Testis (tissue), 5 donors: ENCODE measurements at places on chromosomes 3 and 15. TPM values are rescaled to one million over a fixed set of nuclear protein-coding genes. Genes with fewer than 3 reads are reported as not detected.

The GOLGA6D gene
- total RNA-seq, result 29.8 TPM

- H3K27ac ChIP-seq, result no peak overlapping the region
- no peak for DNase-seq
- peaks cover 8% of the 10 kb centered on the region for H3K4me1 ChIP-seq
- no peaks in the 10 kb centered on the region for H3K36me3 ChIP-seq
Measured at GRCh38 chr15:64678126-64678819, 97.1 kb downstream of the RBPMS2 start.

The RGMA gene
- total RNA-seq, result 65.4 TPM

- no peaks in the 10 kb centered on the region for H3K27me3 ChIP-seq
- no peak overlapping the region for H3K27ac ChIP-seq
- DNase-seq, result no peak
Measured at GRCh38 chr3:112437146-112438022, 61.9 kb downstream of the BTLA start.

- H3K27me3 ChIP-seq, result no peaks in the 10 kb centered on the region
- no peak overlapping the region for H3K4me3 ChIP-seq
- no peak overlapping the region for H3K27ac ChIP-seq
- H3K4me1 ChIP-seq, result no peaks in the 10 kb centered on the region
Measured at GRCh38 chr15:70341566-70341965, 243.8 kb upstream of the TLE3 start.

DNA sequence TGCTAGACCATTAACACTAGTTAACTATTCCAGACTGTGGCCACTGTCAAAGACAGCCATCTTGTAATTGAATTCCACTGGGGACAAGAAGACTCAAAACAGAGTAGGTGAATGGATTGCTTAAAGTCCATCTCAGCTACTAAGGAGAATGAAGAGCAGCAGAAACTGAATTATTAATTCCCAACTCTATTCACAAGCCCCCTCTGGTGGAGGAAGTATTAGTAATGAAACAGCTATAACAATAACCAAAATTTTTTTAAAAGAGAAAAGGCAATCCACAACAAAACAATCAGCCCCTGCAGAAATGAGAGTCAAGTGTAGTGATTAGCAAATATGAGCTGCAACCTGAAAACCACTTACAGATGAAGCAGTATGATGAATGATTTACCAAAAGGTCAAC is 302.8 kb downstream of the FHIT start:
- H3K27ac ChIP-seq, result no peak overlapping the region
- H3K27me3 ChIP-seq, result no peaks in the 10 kb centered on the region
- no peaks in the 10 kb centered on the region for H3K36me3 ChIP-seq

The ADAMTS7 gene
- 11.6 TPM for total RNA-seq

The ZNF619 gene
- 4.1 TPM for total RNA-seq

GRCh38 chr3:129834580-129834979 is 58.9 kb downstream of the TMCC1 start:
- DNase-seq, result no peak
- no peaks in the 10 kb centered on the region for H3K27me3 ChIP-seq
- H3K4me1 ChIP-seq, result peaks cover 14% of the 10 kb centered on the region
- H3K36me3 ChIP-seq, result no peaks in the 10 kb centered on the region

GRCh38 chr3:29324180-29324651 is 43.3 kb downstream of the RBMS3 start:
- DNase-seq, result peak; percentile 51
- H3K4me3 ChIP-seq, result no peak overlapping the region
- no peaks in the 10 kb centered on the region for H3K36me3 ChIP-seq
- H3K27ac ChIP-seq, result peak overlapping the region; percentile 78
- no peaks in the 10 kb centered on the region for H3K27me3 ChIP-seq

GRCh38 chr3:11624161-11624560 is 19.6 kb downstream of the VGLL4 start:
- no peaks in the 10 kb centered on the region for H3K27me3 ChIP-seq
- H3K36me3 ChIP-seq, result no peaks in the 10 kb centered on the region
- no peak overlapping the region for H3K27ac ChIP-seq
- H3K4me3 ChIP-seq, result no peak overlapping the region
- no peak for DNase-seq

GRCh38 chr3:160355826-160356225 is 43.2 kb downstream of the IFT80 start:
- H3K4me3 ChIP-seq, result no peak overlapping the region
- H3K4me1 ChIP-seq, result no peaks in the 10 kb centered on the region
- DNase-seq, result no peak
- no peak overlapping the region for H3K27ac ChIP-seq

DNA sequence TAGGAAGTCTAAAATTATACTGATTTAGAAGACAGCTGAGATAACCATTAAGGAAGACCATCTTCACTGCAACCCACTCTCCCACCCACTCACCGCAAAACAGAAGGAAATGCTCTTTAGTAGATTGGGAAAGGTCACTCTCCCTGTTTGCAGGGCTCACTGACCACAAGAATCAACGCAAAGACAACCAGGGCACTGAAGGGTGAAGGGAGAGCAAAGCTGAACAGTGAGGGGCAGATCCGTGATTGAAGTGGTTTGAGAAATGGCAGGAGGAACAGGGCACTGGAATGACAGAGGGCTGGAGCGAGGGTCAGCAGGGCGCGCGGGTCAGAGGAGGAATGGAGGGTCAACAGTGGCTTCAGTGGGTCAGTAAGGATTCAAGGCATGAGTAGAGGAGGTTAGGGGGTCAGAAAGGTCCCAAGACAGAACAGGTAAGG is 520 bp downstream of the MESD start:
- no peaks in the 10 kb centered on the region for H3K27me3 ChIP-seq
- H3K36me3 ChIP-seq, result no peaks in the 10 kb centered on the region
- peak overlapping the region; percentile 80 for H3K4me3 ChIP-seq
- DNase-seq, result no peak
- peaks cover 10% of the 10 kb centered on the region for H3K4me1 ChIP-seq
- peak overlapping the region; percentile 97 for H3K27ac ChIP-seq

The ITPKA gene
- total RNA-seq, result 21.3 TPM

The CRABP1 gene
- total RNA-seq, result 0.74 TPM

GRCh38 chr15:87985451-87985850 is 271.1 kb downstream of the NTRK3 start:
- no peak for DNase-seq
- H3K27ac ChIP-seq, result no peak overlapping the region
- H3K27me3 ChIP-seq, result no peaks in the 10 kb centered on the region
- H3K36me3 ChIP-seq, result no peaks in the 10 kb centered on the region
- no peak overlapping the region for H3K4me3 ChIP-seq
- H3K4me1 ChIP-seq, result peaks cover 5% of the 10 kb centered on the region

- H3K27ac ChIP-seq, result no peak overlapping the region
- peak; percentile 18 for DNase-seq
- no peaks in the 10 kb centered on the region for H3K36me3 ChIP-seq
Measured at GRCh38 chr15:39427705-39428104, 153.2 kb upstream of the THBS1 start.

DNA sequence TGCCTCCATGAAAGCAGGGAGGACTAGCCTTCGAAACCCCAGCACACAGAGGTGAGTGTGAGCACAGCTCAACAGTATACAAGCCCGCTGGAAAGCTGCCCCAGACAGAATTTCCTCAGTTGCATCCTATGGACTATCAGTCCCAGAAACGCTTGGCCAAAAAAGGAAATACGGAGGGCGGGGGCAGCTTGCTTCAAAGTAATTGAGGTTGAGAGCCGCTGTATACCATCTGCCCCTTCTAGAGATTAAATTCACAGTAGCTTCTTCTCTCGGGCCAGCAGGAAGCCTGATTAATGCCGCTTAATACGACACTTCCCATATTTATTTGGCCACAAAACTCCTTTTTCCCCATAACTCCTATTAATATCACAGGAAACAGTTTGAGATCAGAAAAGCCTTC is 88.7 kb downstream of the LIPC start:
- peaks cover 18% of the 10 kb centered on the region for H3K4me1 ChIP-seq
- DNase-seq, result no peak
- no peak overlapping the region for H3K4me3 ChIP-seq

The SENP7 gene
- total RNA-seq, result 23.9 TPM

DNA sequence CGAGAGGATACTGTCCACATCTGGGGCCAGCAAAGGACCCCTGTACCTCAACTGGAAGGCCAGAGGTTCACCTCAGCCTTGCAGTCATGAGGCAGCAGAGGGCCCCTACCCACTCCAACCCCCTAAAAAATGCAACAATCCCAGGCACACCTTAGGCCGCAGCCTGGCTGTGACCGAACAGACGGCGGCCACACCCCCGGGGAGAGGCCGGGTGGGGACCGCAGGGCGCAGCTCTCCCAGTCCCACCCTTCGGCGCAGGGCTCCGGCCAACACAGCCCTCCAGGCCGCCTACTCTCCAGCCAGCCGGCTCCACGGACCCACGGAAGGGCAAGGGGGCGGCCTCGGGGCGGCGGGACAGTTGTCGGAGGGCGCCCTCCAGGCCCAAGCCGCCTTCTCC is 457 bp upstream of the DNAJA4 start:
- DNase-seq, result peak; percentile 20
- no peaks in the 10 kb centered on the region for H3K27me3 ChIP-seq
- no peaks in the 10 kb centered on the region for H3K36me3 ChIP-seq
- H3K4me1 ChIP-seq, result peaks cover 11% of the 10 kb centered on the region
- peak overlapping the region; percentile 68 for H3K27ac ChIP-seq

DNA sequence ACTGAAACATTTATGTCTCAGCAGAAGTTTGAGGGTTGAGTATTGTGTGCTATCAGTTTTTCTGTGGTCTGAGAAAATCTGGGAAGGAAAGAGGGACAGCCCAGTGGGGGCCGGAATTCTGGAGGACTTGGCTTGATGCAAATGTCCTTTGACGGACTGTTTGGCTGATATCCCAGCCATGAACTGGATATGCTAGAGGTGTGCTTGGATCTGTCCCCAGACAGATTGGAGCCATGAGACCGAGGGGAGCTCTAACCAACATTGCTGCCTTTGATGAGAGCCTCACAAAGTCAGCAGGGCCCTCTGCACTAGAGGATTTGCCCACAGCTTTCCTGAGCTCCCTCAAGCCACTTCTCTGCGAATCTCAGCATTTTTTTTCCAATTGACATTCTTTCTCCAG is 405.6 kb downstream of the NTRK3 start:
- no peak overlapping the region for H3K27ac ChIP-seq
- H3K4me1 ChIP-seq, result no peaks in the 10 kb centered on the region
- no peaks in the 10 kb centered on the region for H3K27me3 ChIP-seq
- DNase-seq, result no peak

DNA sequence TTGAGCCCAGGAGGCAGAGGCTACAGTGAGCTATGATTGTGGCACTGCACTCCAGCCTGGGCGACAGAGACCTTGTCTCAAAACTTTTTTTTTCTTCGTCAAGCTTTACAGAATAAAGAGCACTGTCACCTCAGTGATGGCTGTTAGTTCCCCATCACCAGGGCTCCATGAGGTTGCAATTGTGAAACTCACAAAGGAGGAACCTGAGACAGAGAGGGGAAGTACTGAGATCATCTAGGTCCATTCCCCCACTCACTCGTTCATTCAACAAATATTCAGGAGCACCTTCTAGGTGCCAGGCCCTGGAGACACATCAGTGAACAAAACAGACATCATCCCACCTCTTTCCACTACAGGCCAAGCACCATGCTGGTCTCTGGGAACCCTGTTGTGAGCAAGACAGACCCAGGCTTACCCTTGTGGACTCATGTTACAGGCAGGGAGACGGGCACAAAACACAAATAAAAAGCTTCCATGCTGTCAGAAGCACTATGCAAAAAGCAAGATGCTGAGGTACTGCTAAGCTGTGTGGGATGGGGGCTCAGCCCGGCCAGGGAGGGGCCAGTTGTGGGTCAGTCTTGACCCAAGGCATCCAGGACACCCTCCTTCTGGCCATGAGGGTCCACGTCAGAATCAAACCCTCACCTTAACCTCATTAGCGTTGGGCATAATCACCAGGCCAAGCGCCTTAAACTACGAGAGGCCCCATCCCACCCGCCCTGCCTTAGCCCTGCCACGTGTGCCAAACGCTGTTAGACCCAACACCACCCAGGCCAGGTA is 2.1 kb upstream of the RHO start:
- no peak overlapping the region for H3K27ac ChIP-seq
- H3K27me3 ChIP-seq, result no peaks in the 10 kb centered on the region
- no peaks in the 10 kb centered on the region for H3K4me1 ChIP-seq

The ARHGAP31 gene
- 5.6 TPM for total RNA-seq

GRCh38 chr3:49174397-49174985 is 3.1 kb downstream of the KLHDC8B start:
- H3K36me3 ChIP-seq, result no peaks in the 10 kb centered on the region
- no peaks in the 10 kb centered on the region for H3K27me3 ChIP-seq
- no peak for DNase-seq
- H3K4me3 ChIP-seq, result no peak overlapping the region

DNA sequence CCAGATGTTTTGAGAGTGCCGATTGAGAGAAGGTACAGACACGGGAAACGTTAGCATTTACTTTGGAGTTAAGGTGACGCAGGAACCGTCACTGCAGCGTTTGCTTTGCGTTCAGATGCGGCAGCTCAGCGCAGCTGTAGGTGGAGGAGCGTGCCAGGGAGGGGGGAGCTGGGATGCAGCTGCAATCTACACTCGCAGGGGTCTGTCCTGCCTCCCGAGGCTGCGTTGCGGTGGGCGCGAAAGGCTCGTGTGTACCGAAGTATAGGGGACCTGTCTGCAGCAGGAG is 425 bp upstream of the FYTTD1 start:
- peak overlapping the region; percentile 95 for H3K4me3 ChIP-seq
- H3K4me1 ChIP-seq, result peaks cover 14% of the 10 kb centered on the region
- peak; percentile 71 for DNase-seq
- H3K36me3 ChIP-seq, result no peaks in the 10 kb centered on the region

- H3K27me3 ChIP-seq, result no peaks in the 10 kb centered on the region
- H3K36me3 ChIP-seq, result no peaks in the 10 kb centered on the region
- no peak overlapping the region for H3K27ac ChIP-seq
Measured at GRCh38 chr15:32889214-32889613, 171.4 kb downstream of the GREM1 start.

The CYP8B1 gene
- total RNA-seq, result not detected

DNA sequence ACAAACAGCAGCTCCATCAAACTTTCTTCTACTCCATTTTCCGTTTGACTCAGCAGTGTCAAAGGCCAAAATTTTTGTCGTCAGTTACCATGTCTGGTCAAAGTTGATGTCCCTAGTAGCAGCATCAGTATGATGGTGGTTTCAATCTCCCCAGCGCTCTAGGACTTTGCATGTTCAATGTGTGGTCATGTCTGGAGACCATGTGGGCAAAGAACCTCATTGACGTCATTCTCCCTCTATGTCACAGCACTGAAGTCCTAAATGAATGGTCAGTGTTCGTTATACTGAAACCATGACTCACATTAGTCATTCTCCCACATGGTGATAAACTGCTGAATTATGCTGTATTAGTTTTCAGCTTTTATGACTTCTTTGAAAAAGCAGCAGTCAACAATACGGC is 23.2 kb downstream of the SHC4 start:
- no peak overlapping the region for H3K27ac ChIP-seq
- DNase-seq, result no peak
- no peaks in the 10 kb centered on the region for H3K27me3 ChIP-seq
- no peak overlapping the region for H3K4me3 ChIP-seq

- H3K4me3 ChIP-seq, result no peak overlapping the region
- no peak overlapping the region for H3K27ac ChIP-seq
- no peak for DNase-seq
- H3K27me3 ChIP-seq, result no peaks in the 10 kb centered on the region
Measured at GRCh38 chr3:36871379-36872126, 73.3 kb downstream of the TRANK1 start.

The VIPR1 gene
- 4.6 TPM for total RNA-seq

The NAALADL2 gene
- 6.0 TPM for total RNA-seq

The CLCN2 gene
- total RNA-seq, result 98.2 TPM

GRCh38 chr3:69328103-69328962 is 57.6 kb downstream of the FRMD4B start:
- DNase-seq, result no peak
- no peak overlapping the region for H3K4me3 ChIP-seq
- H3K27ac ChIP-seq, result no peak overlapping the region
- no peaks in the 10 kb centered on the region for H3K4me1 ChIP-seq
